CD4-positive, alpha-beta T cell treated with Interleukin-12 subunit alpha and Interleukin-12 subunit beta, for 1 hour (primary cell): ENCODE measurements at places on chromosomes 4 and X.
A peak's percentile ranks its signal among the peaks of the same experiment; 100 is the strongest.

- peak; percentile 48 for DNase-seq
These were observed 39.5 kb downstream of the CD40LG start for GRCh38 chrX:136687457-136687856.

DNA sequence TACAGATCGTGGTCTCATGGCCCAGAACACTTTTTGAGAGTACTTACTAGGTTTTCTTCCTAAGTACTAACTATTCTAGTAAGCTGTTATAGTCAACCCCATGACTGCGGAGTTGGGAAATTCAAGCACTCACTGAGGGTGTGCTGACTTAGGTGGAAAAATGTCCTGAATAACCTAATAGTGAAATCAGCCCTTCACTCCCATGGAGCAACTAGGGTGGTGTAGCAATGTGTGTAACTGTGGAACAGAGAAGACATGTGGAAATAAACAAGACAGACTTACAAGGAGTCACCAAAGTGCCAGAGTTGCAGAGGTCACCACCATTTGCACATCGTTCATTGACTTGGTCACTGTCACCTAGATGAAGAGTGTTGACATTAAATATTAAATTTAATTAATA is 12.1 kb upstream of the VSIG4 start:
- DNase-seq: no peak

DNA sequence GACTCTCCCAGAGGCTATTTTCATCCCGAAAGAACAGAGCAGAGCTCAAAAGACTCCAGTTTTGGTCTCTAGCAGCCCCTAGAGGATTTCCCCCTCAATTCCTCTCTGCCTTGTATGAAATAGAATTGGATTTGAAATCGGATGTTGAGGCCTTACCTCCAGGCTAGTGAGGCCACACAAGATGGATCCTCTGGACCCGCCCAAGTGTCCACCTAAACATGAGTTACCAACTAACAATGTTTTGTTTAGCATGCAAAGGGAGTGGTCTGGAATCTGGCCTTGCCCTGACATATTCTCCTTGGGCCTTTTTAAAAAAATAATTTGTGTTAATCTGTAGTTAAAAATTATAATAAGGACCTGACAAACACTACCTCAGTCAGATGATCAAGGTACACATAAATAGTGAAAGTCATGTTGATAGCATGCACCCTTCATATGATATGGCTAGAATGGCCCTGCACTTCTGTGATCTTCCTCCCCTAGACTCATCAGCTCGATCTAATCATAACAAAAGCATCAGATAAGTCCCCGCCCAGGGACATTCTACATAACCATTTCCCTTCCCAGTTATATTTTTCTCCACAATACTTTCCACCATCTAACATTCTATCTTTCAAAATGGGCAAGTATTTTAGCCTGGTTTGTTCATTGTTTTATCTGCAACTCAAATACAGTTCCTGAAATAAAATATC is 6.5 kb downstream of the TLR8 start:
- no peak for DNase-seq

DNA sequence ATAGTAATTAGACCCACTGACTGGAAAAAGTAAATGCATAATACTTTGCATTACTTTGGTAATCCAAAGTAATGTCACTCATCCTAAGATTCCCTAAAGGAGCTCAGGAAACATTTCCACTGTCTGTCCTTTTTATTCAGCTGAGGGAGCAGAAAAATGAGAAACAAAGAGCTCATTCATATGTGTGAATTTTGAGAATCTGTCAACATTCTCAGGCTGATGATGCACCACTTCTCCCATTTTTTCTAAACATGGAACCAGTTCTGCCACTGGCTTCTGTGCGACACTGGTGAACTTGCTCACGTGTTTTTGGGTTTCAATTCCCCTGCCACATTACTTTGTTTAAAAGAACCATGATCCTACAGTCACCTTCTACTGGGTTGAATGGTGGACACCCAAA is 28.4 kb upstream of the ADH7 start:
- no peak for DNase-seq

DNA sequence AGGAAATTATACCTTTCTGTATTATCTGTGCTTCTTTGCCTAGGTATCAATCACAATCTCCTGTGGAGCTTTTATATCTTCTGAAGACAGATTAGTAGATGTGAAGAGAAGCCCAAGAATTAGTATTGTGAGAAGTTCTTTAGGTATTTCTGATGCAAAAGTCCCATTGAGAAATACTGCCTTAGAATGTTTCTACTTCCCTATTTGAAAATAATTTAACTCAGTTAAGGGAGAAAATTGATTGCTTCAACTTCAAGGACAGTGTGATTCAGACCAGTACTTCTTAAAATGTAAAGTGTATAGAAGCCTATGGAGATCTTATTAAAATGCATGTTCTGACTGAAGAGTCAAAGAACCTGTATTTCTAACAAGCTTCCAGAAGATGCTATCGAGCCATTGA is 9.0 kb downstream of the EIF1AX start:
- no peak for DNase-seq

DNA sequence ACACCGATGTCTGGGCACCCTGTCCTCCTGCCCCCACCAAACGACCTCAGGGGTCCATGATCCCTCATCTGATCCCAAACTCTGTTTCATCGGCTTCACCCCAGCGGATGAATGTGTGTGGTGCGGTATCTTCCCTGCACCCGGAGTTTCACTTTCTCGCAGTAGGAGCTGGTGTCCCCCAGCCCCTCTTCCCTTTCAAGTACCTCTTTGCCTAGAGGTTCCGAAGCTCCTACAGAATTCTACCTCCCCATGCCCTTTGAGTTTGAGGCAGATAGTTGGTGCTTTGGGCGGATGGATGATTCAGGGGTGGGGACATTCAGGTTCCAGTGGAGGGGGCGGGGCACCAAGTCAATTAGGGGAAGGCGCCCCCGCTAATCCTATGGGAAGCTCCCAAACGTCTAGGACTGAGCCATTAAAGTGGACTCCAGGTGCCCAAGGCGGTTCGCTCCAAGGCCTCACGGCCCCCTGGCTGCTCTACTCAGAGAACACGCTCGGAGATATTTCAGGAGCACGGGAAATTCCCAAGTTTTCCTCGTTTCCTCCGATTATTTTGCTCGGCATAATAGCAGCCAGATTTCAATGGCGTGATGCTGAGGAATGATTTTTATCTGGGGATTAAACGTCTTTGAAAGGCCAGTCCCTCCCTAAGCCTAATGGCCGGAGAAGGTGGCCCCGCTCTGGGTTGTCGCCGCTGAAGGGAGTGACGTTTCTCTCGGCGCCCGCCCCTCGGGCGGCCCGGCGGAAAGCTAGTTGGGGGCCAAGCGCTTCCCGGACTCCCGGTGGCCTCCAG is 1.3 kb downstream of the MSX1 start:
- no peak for DNase-seq

DNA sequence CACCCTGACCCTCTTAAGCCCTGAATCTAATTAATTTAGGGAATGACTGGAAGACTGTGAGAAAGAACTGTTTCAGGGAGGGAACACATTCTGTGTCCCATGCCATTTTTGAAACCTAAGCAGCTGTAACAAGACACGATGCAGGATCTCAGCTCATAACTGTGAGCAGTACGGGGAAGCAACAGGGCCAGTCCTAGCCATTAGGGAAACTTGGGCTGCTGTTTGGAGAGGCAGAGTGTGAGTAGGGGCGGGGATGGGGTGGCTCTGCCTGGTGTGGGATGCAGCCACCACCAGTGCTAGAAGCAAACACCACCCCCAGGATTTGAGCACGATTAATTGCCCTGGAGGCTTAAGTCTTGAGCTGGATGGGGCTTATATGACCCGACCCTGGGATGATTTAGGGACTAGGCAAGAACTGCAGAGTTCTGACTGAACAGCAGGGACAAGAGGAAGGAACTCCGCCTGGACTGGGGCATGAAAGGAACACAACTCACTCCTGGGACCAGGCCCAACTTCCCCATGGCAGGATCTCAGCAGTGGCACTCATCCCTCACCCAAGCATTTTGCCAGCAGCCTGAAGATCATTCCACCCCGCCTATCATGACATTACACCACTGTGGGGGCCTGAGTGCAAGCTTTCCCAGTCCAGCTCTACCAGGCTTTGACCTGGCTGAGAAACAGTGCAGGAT is 43.1 kb downstream of the ATRX start:
- DNase-seq: no peak

- DNase-seq: no peak
These were observed 30.6 kb upstream of the CLNK start for GRCh38 chr4:10715135-10715534.

- no peak for DNase-seq
These were observed 136.5 kb downstream of the PRKX start for GRCh38 chrX:3576886-3577501.

DNA sequence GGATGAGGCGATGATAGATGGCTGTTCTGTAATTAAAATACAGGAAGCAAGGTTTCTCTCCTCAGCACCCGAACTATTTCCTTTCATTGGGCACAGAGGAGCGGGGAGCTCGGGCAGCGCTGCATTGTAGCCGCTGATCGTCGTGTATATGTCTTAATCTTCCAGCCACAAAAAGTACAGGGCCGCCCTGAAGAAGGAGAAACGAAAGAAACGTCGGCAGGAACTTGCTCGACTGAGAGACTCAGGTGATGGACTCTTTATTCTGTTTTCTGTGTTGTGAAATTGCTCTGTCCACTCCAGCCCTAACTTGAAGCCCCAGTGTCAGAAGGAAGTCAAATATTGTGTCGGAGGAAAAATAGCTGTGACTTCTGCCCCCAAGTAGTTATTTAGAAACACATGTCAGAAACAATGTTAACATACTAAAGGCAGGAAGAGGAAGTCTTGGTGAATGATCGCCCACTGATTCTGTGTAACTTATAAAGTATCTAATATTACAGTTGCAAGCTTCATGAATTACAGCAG is 546 bp downstream of the ZRSR2 start:
- no peak for DNase-seq

DNA sequence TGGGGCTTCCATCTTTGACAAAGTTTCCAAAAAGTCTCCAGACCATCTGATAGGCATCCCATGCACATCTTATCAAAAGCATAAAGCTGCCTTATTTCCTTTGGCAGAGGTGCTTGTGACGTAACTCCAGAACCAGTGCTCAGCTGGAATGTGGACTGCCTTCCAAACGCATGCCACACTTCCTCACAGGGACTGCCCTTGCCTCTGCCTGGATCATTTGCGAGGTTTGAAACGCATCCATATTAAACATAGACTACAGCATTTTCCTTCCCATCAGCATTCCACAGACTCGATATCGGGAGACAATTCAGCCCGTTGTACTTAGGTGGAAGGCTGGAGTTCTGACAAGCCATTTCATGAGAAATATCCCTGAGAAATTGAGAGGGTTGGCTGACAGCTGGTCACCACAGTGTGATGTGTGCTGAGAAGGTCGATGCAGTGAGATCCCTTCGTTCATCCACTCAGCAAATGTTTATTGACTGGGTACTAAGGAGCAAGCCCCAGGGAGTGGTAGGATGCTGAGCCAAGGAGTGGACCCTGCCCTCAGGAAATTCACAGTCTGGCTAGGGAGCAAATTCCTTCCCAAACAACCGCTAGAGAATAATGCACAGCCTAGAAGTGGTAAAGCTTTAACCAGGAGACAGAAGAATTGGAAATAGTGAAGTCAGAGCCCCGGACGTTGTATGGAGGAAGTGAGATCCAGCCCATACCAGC is 376.0 kb downstream of the BCOR start:
- no peak for DNase-seq

DNA sequence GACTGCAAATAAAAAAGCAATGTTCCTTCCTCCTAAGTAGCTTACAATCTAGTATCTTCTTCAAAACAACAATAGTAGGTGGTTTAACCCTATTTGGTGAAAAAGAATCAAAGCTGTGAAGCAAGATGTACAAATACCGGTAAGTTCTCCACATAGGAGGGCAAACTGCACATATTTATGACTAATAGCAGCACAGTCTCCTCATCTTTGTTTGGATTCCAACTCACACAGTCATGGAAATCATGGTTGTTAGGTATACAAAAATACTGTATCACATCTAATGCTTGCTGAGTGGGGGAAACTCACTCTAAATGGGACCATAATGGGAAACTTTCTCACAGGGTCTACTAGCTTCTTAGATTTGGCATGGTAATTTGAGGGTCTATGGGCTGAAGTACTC is 597.2 kb downstream of the INPP4B start:
- DNase-seq: no peak

- no peak for DNase-seq
These were observed 20.8 kb downstream of the GNL3L start for GRCh38 chrX:54550821-54551220.

DNA sequence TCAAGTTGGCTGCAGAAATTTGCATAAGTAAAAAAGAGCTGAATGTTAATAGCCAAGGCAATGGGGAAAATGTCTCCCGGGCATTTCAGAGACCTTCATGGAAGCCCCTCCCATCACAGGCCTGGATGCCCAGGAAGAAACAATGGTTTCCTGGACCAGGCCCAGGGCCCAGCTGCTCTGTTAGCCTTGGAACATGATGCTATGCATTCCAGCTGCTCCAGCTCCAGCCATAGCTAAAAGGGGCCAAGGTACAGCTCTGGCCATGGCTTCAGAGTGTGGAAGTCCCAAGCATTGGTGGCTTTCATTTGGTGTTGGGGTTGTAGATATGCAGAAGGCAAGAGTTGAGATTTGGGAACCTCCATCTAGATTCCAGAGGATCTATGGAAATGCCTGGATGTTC is 508.3 kb downstream of the SPRY1 start:
- no peak for DNase-seq

- no peak for DNase-seq
These were observed 2.3 kb upstream of the RNF212 start for GRCh38 chr4:1115528-1116293.

DNA sequence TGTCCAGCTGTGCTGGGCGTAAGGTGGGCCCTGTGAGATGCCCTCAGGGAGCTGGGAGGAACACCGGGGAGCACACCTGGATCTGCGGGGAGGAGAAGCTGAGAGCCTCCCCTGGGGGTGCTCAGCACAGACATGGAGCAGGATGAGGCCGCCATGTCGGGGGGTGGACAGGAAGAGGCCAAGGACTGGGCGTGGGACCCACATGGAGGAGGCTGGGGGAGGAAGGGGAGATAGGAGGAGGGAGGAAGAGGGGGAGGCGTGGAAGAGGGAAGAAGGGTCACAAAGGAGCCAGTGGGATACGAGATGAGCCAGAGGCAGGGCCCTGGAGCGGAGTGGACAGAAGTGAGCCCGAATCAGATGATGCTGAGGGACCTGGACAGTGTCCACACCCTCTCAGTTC is 66.3 kb downstream of the ZFYVE28 start:
- DNase-seq: no peak

- no peak for DNase-seq
These were observed 283.8 kb upstream of the IL1RAPL1 start for GRCh38 chrX:28303486-28303885.

- DNase-seq: peak; percentile 53
These were observed 141.4 kb downstream of the PPP3CA start for GRCh38 chr4:101205916-101206315.

- DNase-seq: peak; percentile 57
These were observed 2.1 kb upstream of the IL2 start for GRCh38 chr4:122458625-122459024.
